Activated CD4-positive, alpha-beta memory T cell treated with anti-CD3 and anti-CD28 coated beads, Interleukin-2, amount 10 ng/mL, durations not matched to agents 7 days and 5 days (primary cell): ENCODE measurements at places on chromosomes 12 and 14. TPM values are rescaled to one million over a fixed set of nuclear protein-coding genes. Genes with fewer than 3 reads are reported as not detected.

The CIROP gene
- not detected for total RNA-seq

The C12orf60 gene
- total RNA-seq: 2.4 TPM

The GPR84 gene
- total RNA-seq: 0.18 TPM

The KLRC1 gene
- total RNA-seq: not detected

The LACRT gene
- not detected for total RNA-seq

The GYS2 gene
- not detected for total RNA-seq

The CATSPERB gene
- 2.5 TPM for total RNA-seq

The RIPK3 gene
- 37.3 TPM for total RNA-seq

The BICDL1 gene
- 44.6 TPM for total RNA-seq

The MYL2 gene
- not detected for total RNA-seq

The RAB35 gene
- 78.5 TPM for total RNA-seq

The KCNC2 gene
- not detected for total RNA-seq

The OR4E2 gene
- total RNA-seq: 0.25 TPM

The SNW1 gene
- total RNA-seq: 117 TPM

The GRIN2B gene
- total RNA-seq: not detected

The AKAP3 gene
- total RNA-seq: 3.1 TPM

The MEG3 gene
- not detected for total RNA-seq

The RHOF gene
- total RNA-seq: 163 TPM

The SYNDIG1L gene
- total RNA-seq: not detected

The SUOX gene
- 5.3 TPM for total RNA-seq

The BCL11B gene
- total RNA-seq: 81.7 TPM

The TRHDE gene
- total RNA-seq: not detected

The GZMB gene
- total RNA-seq: 685 TPM

The TCL1B gene
- total RNA-seq: not detected

The MYF6 gene
- not detected for total RNA-seq

The HOTAIR gene
- total RNA-seq: not detected

The PPP4R3A gene
- 123 TPM for total RNA-seq

The ANO2 gene
- total RNA-seq: not detected

The CAND1 gene
- total RNA-seq: 147 TPM

The HOXC11 gene
- not detected for total RNA-seq

The RFX4 gene
- total RNA-seq: not detected

The ACOT4 gene
- 0.93 TPM for total RNA-seq

The TTC6 gene
- not detected for total RNA-seq

The SLC24A4 gene
- total RNA-seq: not detected

The ALKBH1 gene
- total RNA-seq: 12.8 TPM

The CAPS2 gene
- 4.1 TPM for total RNA-seq

The KIF21A gene
- total RNA-seq: 18.4 TPM

The BEGAIN gene
- 2.7 TPM for total RNA-seq

The ERP27 gene
- total RNA-seq: 8.5 TPM

The FAM234B gene
- total RNA-seq: 4.5 TPM

The SLC25A3 gene
- total RNA-seq: 365 TPM

The PPP1R1A gene
- not detected for total RNA-seq

The CCDC60 gene
- total RNA-seq: not detected

The CLMN gene
- total RNA-seq: 0.48 TPM

The TMEM260 gene
- total RNA-seq: 15.1 TPM

The EXD2 gene
- 5.3 TPM for total RNA-seq

The PTGER2 gene
- total RNA-seq: 108 TPM

The ACSM4 gene
- total RNA-seq: not detected

The TEP1 gene
- 60.7 TPM for total RNA-seq
